Naive thymus-derived CD4-positive, alpha-beta T cell (primary cell): ENCODE measurements at places on chromosomes 4 and X.

GRCh38 chr4:79917246-79917645, 155.8 kb downstream of the ANTXR2 start:
- no peaks in the 10 kb centered on the region for H3K4me1 ChIP-seq
- H3K27me3 ChIP-seq, result no peaks in the 10 kb centered on the region
- H3K4me3 ChIP-seq, result no peak overlapping the region
- no peak overlapping the region for H3K27ac ChIP-seq

DNA sequence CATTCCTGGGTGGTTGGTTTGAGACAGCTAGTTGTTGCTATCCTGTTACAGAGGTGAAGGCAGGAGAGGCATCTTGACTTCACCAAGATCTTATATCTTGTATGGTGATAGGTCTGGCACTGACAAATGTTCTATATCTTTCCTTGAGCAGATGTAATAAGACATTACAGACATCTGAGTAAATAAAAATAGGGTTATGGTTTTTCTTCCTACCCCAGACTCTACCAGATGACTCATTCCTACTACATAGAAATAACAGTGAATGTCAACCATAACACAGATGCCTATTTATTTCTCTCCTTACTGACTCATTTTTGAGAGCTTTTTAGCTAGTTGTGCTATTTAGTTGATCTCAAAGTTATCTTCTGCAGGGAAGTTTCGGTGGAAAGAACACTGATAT, 21.9 kb downstream of the HNRNPH2 start:
- no peaks in the 10 kb centered on the region for H3K36me3 ChIP-seq
- no peaks in the 10 kb centered on the region for H3K27me3 ChIP-seq
- H3K4me3 ChIP-seq, result no peak overlapping the region
- H3K27ac ChIP-seq, result no peak overlapping the region
- DNase-seq, result no peak

DNA sequence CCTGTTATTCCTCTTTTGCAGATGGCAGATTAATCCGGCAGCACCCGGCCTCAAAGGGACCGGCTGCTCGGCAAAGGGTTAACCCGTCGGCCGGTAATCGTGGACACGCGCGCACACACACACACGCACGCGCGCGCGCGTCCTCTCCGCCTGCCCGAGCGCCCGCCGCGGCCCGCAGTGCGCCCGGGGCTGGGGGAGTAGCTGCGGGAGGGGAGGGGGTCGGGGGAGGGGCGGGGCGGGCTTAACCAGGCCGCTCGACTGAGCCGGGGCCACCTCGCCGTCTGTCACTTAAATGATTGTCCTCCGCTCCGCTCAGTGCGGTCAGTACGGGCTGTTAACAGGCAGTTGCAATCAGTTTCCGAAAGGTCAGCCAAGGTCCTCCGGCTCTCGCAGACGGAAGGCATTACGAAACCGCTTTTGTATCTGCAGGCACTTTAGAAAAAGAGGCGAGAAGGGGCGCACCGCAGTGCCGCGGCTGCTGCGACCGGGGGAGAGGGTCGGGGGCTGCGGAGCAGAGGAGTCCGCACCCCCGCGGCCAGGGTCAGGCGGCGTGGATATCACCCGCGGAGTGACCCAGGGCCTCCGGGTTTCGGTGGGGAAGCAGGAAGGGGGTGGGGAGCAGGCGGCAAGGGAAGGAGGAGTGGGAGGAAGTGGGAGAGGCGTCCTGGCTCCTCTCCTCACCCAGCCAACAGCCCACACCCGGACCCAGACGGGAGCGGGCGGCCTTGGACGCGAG, 57.3 kb upstream of the BCOR start:
- DNase-seq, result no peak
- H3K36me3 ChIP-seq, result no peaks in the 10 kb centered on the region
- no peak overlapping the region for H3K27ac ChIP-seq
- no peaks in the 10 kb centered on the region for H3K4me1 ChIP-seq
- peak overlapping the region; percentile 43 for H3K4me3 ChIP-seq

GRCh38 chr4:25697516-25697915, 41.9 kb downstream of the SLC34A2 start:
- DNase-seq, result no peak
- H3K27ac ChIP-seq, result no peak overlapping the region
- H3K4me3 ChIP-seq, result no peak overlapping the region
- no peaks in the 10 kb centered on the region for H3K4me1 ChIP-seq

GRCh38 chr4:11543706-11544105, 115.0 kb upstream of the HS3ST1 start:
- H3K36me3 ChIP-seq, result no peaks in the 10 kb centered on the region
- no peak overlapping the region for H3K27ac ChIP-seq
- no peak for DNase-seq
- no peaks in the 10 kb centered on the region for H3K27me3 ChIP-seq
- no peaks in the 10 kb centered on the region for H3K4me1 ChIP-seq

- H3K4me1 ChIP-seq, result no peaks in the 10 kb centered on the region
- no peaks in the 10 kb centered on the region for H3K27me3 ChIP-seq
- no peak for DNase-seq
- no peak overlapping the region for H3K4me3 ChIP-seq
Observed at GRCh38 chrX:20362268-20363267, 95.9 kb upstream of the RPS6KA3 start.

DNA sequence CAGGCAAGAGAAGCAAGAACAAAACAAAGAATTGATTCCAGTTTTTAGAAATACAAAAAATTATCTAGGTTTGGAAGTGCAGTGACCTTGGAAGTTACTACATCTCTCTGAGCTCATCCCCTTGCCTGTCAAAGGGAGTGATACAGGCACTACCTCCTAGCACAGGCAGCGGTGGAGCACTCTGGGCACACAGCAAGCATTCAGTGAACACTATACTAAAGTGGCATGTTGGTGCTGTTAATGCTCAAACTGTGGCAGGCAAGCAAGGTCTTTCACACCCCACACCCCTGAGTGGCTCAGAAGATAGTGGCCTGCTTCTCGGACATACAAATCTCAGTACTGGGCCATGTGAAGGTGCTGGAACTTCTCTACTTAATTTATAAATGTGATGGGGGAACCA, 51.2 kb downstream of the DRD5 start:
- DNase-seq, result no peak
- no peaks in the 10 kb centered on the region for H3K4me1 ChIP-seq
- H3K27ac ChIP-seq, result no peak overlapping the region
- H3K27me3 ChIP-seq, result no peaks in the 10 kb centered on the region
- no peaks in the 10 kb centered on the region for H3K36me3 ChIP-seq
- no peak overlapping the region for H3K4me3 ChIP-seq

GRCh38 chr4:54661686-54662085, 3.9 kb downstream of the KIT start:
- no peak overlapping the region for H3K4me3 ChIP-seq
- H3K4me1 ChIP-seq, result peaks cover 10% of the 10 kb centered on the region
- no peak overlapping the region for H3K27ac ChIP-seq

- no peak for DNase-seq
- H3K27ac ChIP-seq, result no peak overlapping the region
- no peak overlapping the region for H3K4me3 ChIP-seq
Observed at GRCh38 chr4:22473268-22473667, 42.6 kb downstream of the ADGRA3 start.

DNA sequence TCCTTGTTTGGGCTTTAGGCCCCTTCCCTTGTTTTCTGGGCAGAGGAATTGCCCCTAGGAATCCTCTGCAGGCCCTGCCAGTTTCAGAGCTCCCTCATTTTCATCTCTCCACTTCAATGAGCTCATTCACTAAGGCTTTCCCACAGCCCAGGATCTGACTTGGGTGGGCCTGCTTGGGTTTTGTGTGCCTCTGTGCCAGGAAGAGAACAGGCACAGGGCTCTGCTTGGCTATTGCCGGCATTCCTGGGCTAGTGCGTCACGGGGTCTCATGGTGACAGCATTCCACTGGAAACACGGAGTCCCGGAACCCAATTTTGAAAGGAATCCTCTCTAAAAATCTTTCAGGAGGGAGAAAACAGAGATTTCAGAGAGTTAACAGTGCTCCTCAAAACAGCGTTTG, 150.5 kb downstream of the VCX3A start:
- DNase-seq, result no peak
- H3K4me1 ChIP-seq, result no peaks in the 10 kb centered on the region
- H3K27me3 ChIP-seq, result no peaks in the 10 kb centered on the region
- H3K4me3 ChIP-seq, result no peak overlapping the region

- no peaks in the 10 kb centered on the region for H3K4me1 ChIP-seq
- no peak overlapping the region for H3K27ac ChIP-seq
- DNase-seq, result no peak
- H3K4me3 ChIP-seq, result no peak overlapping the region
Observed at GRCh38 chrX:108347800-108348199, 90.4 kb downstream of the COL4A6 start.

- H3K4me3 ChIP-seq, result no peak overlapping the region
- H3K27me3 ChIP-seq, result peaks cover 4% of the 10 kb centered on the region
Observed at GRCh38 chr4:81378386-81378785, 93.3 kb downstream of the RASGEF1B start.

DNA sequence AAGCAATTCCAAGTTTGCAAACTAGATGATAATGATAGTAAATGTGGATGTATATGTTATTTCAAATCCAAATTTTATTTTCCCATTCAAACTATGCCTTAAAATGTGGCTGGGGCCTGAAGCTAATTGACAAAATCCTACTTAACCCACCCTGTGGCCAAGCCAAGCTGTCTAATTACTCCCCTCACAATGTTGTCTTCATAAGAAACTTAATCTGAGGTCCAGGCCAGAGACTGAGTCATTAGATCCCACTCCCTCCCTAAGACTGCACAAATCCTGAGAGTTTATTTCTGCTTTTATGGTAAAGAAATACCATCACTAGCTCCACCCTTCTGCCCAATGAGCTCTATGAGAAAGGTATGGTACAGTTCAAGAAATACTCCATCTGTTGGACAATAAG, 16.6 kb downstream of the SMPX start:
- no peak overlapping the region for H3K27ac ChIP-seq
- no peak overlapping the region for H3K4me3 ChIP-seq
- no peaks in the 10 kb centered on the region for H3K4me1 ChIP-seq
- DNase-seq, result no peak
- no peaks in the 10 kb centered on the region for H3K36me3 ChIP-seq

DNA sequence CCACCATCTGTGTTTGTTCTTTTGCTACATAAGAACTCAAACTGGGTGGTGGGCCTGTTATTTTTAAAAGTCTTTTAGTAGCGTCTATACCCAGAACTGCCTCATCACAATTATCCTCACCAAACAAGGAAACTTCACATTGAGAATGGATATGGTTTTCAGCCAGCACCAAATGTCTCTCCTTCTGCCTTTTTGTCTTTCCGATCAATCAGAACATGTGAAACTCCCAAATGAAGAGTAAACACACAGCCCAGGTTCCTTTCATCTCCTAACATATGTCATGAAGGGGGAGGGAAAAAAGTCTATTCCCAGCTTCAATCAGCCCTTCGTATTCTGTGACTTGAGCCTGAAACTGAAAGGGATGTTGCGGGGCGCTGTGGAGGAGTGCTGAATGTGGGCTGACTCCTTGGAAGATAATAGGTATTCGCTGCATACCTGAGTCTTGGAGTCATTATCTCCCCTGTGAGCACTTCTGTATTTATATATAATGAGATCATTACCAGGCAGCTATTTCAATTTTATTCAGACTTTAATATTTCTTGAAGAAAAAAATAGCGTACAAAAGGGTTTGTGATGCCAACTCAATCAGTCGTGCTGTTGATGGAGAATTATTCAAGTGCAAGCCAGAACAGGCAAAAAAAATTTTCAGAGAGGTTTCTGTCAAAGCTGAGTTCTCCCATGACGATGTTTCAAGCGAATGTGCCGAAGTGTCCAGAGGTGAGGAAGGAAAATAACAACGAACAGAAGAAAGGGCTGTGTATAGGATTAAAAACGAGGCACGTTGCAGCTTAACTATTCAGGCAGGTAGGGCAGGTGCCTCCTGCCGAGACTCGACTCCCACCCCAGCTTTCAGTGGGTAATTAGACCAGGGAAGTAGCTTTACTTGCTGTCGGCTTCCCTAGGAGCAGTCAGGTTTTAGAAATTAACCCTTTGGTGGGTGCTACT, 163.9 kb upstream of the NOCT start:
- H3K36me3 ChIP-seq, result no peaks in the 10 kb centered on the region
- DNase-seq, result no peak
- H3K27me3 ChIP-seq, result no peaks in the 10 kb centered on the region
- H3K4me3 ChIP-seq, result no peak overlapping the region
- H3K27ac ChIP-seq, result no peak overlapping the region

DNA sequence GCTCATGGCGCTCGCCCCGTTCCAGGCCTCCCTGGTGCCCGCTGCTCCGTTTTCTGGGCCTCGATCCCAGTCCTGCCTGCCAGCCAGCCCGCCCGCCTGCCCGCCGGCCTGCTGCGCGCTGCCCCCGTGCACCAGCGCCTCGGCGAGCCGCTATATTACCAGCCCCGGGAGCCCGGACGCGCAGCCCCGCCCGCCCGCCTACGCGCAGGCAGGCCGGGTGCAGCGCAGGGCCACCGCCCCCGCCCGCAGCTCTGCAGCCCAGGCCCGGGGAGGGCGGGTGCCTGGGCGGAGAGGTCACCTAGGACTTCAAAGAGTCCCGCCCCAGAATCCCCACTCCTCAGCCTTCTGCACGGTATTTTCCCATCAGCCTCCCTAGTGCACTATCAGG, at the start of gene MAOB:
Gene MAOB, minus strand, starts transcription at position 157 of the 388 bp plus-strand sequence. Its CDS starts 151 bp downstream, at position 6.
- no peaks in the 10 kb centered on the region for H3K4me1 ChIP-seq
- DNase-seq, result no peak
- H3K27ac ChIP-seq, result no peak within 1 kb of the TSS
- H3K4me3 ChIP-seq, result no peak within 1 kb of the TSS
- H3K36me3 ChIP-seq, result no peaks in the 10 kb centered on the region

DNA sequence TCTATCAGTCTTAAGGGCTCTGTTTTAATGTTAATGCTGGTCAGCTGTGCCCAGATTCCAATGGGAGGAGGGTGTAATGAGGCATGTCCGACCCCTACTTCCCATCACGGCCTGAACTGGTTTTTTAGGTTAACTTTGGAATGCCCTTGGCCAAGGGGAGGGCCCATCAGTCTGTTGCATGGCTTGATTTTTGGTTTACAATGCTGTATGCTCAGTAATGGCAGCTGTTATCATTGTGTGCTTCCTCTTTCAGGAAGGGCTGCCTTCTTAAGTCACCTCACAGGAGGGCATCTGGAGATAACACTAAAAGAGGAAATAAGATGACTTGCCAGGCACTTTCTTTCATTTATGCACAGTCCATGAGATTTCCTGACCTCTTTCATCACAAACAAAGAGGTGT, 36.3 kb downstream of the ATXN3L start:
- DNase-seq, result no peak
- H3K4me1 ChIP-seq, result no peaks in the 10 kb centered on the region
- H3K4me3 ChIP-seq, result no peak overlapping the region
- H3K36me3 ChIP-seq, result no peaks in the 10 kb centered on the region
- no peak overlapping the region for H3K27ac ChIP-seq

GRCh38 chr4:40228497-40229365, 31.9 kb downstream of the RHOH start:
- no peak for DNase-seq
- peaks cover 10% of the 10 kb centered on the region for H3K36me3 ChIP-seq
- H3K27ac ChIP-seq, result peak overlapping the region; percentile 74

- H3K27me3 ChIP-seq, result no peaks in the 10 kb centered on the region
- no peak overlapping the region for H3K4me3 ChIP-seq
- DNase-seq, result no peak
- H3K36me3 ChIP-seq, result no peaks in the 10 kb centered on the region
- H3K27ac ChIP-seq, result no peak overlapping the region
Observed at GRCh38 chr4:174933083-174933482, 14.9 kb downstream of the ADAM29 start.
